Activated naive CD4-positive, alpha-beta T cell treated with anti-CD3 and anti-CD28 coated beads, Interleukin-2, amount 50 U/mL, for 16 hours (primary cell): ENCODE measurements at places on chromosomes 1 and 21.

DNA sequence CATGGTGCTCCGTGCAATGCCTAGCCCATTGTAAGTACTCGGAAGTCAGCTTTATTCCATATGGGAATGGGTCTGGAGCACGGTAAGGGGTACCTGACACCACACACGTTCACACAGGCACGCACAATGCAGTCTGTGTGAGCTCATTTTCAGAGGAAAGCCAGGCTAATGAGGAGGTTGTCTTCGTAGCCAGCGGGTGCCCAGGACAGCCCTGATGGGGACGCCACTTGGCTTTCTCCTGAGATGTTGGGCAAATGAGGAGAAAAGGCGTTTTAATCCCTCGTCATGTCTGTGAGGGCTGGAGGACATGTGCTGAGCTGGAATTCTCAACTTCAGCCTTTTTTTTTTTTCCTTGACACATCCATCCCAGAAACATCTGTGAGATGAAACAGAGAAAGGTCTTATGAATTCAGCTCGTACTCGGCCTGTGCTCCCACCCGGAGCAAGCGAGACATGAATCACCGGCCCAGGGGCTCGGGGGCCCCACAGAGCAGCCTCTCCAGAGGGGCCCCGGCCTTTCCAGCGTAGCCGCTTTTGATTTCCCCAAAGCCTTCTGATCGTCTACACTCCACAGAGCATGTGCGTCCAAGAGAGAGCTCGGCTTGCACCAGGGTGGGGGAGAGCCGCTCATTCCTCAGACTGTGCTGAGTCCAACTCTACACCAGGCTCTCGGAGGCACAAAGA lies 125.1 kb downstream of the EPHB2 start:
- DNase-seq, result no peak

DNA sequence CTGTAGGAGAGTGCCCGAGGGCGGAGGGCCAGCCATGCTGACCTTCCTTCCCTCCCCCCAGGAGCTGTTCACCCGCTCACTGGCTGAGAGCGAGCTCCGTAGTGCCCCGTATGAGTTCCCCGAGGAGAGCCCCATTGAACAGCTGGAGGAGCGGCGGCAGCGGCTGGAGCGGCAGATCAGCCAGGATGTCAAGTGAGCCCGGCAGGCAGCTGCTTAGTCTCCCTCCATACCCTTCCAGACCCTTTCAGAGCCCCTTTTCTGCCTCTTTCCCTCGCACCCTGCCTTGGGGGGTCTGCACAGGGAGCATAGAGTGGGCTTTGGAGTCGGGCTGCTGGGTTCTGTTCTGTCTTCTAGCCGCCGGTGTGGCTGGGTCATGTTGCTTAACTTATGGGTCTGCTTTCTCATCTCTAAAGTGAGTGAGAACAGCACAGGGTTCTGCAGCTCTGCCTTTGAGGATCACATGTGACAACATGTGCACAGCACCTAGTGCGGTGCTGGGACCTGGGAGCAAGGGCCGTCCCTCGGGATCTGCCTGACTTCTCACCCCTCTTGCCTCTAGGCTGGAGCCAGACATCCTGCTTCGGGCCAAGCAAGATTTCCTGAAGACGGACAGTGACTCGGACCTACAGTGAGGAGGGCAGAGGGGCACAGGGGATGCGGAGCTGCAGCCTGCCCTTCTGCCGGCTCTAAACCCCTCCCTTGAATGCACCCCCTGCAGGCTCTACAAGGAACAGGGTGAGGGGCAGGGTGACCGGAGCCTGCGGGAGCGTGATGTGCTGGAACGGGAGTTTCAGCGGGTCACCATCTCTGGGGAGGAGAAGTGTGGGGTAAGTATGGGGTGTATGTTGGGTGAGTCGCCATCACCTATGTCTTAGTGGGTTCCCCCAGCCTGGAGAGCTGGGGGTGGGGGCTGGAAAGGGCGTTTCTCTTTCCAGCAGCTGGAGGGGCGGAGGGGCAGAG lies 6.2 kb downstream of the AMPD2 start:
- DNase-seq, result no peak

DNA sequence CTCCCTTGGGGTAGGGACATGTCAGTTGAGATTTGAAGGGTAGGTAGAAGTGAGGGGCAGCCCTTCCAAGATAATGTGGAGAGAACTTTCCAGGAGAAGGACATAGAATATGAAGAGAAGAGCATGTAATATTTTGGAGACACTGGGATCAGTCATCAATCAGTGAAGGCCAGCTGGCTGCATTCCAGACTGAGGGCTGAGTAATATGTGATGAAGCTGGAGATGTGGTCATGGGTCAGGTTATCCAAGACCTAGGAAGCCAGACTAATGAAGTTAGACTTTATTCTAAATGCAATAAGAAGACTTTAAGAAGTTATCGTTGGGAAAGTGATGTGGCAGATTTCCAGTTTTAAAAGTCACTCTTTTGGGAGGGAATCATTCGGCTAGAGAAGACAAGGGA lies 262.0 kb downstream of the HMCN1 start:
- DNase-seq, result no peak

DNA sequence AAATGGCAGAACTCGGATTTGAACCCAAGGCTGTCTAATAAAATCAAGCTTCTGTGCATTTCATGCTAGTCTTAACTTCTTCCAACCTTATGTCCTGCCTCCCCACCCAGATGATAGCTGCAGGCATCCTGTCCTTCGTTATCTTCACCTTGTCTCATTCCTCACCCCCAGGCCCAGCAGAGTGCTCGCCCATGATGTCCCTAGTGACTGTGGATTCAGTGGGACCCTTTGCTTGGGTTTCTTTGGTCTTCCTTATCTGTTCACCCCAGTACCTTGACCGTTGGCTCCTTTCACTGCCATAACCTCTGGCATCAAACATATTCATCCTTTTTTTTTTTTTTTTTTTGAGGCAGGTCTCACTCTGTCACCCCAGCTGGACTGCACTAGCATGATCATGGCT lies 5.6 kb upstream of the BSDC1 start:
- DNase-seq, result no peak

DNA sequence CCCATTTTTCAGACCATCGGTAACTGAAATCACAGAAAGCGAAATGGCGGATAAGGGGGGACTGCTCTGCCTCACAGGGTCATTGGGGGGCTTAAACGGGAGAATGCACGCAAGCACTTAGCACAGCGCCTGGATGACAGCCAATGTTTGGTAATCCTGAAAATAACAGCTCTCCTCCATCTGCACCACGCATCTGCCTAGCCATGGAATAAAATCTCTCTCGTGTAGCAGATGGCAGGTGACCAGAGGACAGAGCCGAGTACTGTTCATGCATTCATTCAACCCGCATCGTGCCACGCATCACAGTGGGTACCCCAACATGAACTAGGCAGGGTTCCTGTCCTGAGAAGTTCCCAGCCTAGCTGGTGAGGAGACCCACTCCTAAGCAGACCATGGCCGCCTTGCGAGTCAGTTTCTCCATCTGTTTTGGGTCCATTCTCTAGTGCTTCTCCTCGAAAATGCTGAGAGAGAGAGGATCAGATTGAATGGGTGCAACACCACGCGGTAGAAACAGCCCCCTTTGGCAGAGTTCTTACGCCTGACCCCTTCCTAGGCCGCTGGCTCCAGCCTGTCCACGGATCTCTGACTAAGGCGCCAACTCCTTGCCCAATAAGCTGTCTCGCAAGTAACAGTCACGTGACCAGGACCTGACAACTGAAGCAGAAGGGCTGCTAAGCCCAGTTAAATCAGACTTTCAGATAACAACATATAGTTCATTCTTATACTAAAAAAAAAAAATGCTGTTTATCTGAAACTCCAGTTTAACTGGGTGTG lies 7.3 kb downstream of the SLC1A7 start:
- no peak for DNase-seq

- DNase-seq, result no peak
Observed at GRCh38 chr1:180353945-180354344, 123.9 kb downstream of the LHX4 start.

- DNase-seq, result no peak
Observed at GRCh38 chr1:160726114-160726497, 12.9 kb upstream of the SLAMF7 start.

DNA sequence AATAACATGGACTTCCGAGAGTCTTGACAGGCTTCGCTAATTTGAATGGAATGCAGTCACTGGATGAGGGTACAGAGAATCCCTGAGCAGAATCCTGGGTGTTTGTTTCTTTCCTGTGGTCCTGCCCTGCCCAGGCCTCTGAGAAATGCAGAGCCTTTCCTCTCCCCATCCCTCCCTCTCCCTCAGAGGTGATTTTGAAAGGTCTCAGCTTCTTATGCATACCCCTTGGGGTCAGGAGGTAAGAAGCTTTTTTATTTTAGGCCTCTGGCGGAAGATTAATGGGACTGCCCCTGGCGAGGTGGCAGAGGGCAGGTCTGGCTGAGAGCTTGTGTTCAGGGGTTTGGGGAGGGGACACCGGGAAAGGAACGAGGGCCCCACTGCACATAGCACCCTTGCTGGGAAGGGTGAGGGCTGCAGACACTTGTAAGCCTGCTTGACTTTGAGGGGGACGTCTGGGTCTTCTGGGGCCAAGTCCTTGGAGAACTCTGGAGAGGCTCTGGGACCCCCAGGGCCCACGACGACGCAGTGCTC lies 116.5 kb upstream of the SLC45A1 start:
- no peak for DNase-seq

- DNase-seq, result peak; percentile 35
Observed at GRCh38 chr1:27403065-27403726, 10.8 kb downstream of the GPR3 start.

DNA sequence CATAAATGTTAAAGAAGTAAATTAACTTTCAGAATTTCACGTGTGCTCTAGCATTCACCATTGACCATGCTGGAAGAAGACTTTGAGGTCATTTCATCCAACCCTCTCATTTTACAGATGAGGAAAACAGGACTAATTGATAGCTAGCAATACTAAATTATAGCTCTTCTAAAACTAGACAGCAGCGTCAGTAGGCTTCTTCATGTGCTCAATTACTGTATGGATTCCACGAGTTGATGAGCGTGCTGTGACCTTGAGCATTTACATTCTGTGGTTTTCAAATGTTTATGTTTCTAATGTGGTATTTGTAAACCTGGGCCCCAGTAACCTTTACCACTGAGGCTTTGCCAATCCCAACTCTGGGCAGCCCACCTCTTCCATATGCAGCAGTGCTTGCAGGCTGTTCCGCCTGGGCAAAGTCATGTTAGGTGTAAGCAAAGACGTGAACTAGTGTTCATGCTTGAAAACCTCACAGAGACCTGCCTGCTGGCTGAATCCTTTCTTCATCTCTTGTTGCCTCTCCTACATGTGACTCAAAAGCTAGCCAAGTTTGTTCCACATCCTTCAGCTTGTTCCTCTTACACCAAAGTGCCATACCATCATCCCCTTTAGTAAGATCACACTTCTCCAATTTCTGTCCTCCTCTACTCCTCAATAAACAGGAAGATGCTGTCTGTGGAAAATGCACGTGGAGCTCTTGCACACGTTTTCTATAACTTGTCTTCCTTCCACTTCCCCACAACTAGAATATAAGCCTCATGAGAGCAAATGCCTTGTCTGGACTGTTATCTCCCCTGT lies 17.2 kb downstream of the KCNJ15 start:
- no peak for DNase-seq
